Stimulated activated CD8-positive, alpha-beta memory T cell treated with anti-CD3 and anti-CD28 coated beads, Interleukin-12 subunit alpha, Interleukin-12 subunit beta, amount 100 ng/mL, for 1 hour (primary cell): ENCODE measurements at places on chromosomes 2 and 18.

DNA sequence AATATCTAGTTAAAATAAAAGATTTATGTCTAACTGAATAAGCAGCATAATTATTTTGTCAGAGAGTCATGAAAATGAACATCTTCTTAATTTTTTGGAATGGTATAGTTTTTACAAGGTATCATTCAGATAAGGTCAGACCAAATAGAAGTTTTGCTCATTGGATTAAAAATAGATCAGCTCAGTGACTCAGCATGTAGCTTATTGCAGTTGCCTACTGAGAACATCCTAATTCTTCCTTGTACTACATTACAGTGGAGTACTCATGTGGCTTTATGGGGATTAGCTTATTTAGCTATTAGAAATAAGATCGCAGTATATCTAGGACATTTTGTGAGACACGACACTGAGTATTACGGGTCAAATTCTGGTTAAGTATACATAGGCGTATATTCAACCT lies 38.2 kb upstream of the PPM1B start:
- DNase-seq: no peak

DNA sequence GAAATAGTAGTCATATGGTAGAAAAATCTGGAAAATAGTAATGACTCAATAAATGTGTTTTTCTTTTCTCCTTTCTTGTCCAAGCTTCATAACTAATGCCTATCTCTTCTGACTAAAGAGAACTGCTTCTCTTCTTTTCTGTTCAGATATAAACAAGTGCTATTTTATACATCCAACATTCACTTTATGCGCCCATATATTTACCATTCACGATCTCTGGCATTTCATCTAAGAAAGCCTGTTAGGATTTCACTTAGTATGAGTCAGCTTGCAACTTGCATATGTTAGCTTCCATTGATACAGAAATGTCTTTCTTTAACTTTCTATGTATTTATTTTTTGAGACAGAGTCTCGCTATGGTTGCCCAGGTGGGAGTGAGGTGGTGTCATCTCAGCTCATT lies 224.9 kb downstream of the VAPA start:
- DNase-seq: no peak

DNA sequence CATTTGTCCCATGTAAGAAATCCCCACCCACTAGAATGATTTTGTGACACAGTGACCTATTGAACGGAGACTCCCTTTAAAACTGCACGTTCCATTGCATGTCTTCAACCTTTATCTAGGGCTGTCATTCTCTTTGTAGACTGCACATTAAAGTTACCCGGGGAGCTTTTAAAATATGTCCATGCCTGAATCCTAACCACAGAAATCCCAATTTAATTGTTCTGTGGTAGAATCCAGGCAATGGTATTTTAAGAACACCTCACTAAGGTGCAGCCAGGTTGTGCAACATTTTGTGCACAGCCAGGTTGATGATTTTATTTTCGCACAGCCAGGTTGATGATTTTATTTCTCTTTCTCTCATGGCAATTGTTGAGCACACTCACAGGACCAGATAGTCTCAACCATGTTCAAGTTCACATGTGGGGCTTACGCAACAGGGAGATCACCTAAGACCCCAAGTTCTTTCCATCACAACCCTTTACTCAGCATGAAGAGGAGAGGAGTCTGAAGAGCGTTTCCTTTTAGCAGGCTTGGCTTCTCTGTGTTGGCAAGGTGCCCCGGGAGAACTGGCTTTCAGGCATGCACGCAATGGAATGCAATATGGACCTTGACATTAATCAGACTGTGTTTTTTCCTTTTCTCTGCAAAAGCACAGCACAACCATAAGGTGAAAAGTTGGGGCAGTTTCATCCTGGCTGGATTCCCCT lies 467.3 kb upstream of the ETAA1 start:
- no peak for DNase-seq

- no peak for DNase-seq
Observed at GRCh38 chr2:96970910-96971309, 15.5 kb downstream of the FAM178B start.

GRCh38 chr2:147468349-147468748 lies 376.5 kb upstream of the ACVR2A start:
- DNase-seq: no peak

DNA sequence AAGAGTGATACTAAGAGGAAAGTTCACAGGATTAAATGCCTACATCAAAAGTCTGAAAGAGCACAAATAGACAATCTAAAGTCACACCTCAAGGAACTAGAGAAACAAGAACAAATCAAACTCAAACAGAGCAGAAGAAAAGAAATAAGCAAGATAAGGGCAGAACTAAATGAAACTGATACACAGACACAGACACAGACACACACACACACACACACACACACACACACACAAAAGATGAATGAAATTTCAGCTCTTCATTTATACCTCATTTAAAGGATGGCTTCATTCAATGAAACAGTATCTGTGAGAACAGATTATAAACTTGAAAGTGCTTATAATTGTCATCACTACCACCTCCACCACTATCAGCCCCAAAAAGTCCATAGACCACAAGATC lies 428.9 kb downstream of the MBD2 start:
- no peak for DNase-seq

DNA sequence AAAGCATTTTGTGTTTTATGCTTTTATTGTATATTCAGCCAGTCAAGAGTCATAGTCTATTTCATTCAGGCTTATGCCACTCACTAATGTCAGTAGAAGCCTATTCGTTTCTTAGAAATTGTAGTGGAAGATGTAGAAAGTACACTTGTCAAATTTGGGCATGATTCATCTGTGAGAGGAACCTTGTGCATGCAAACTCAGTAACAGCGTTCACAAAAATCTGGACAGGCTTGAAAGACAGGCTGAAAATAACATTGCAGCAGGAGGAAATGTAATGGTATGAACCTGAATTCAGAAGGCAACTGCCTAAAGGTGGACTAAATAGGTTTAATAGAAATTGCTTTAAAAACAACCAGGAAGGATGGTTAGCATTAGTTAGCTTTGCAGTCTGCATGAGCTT lies 213.5 kb downstream of the CMPK2 start:
- DNase-seq: no peak

GRCh38 chr2:6780765-6781274 lies 84.9 kb downstream of the CMPK2 start:
- no peak for DNase-seq

DNA sequence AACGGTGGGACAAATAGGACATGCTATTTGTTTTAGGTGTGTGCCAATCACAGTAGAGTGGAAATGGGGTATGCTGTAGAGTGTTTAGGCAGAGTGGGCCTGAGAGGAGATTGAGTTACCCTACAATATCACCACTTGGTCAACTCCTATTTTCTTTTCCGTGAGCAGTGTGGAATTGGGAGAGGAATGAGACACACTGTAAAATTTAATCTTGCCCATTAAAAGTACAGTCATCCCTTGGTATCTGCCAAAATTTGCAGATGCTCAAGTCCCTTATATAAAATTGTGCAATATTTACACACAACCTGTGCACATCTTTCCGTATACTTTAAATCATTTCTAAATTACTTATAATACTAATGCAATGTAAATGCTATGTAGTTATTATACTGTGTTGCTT lies 12.4 kb downstream of the FBXO48 start:
- DNase-seq: no peak

- DNase-seq: no peak
Observed at GRCh38 chr2:14354231-14354630, 278.3 kb upstream of the LRATD1 start.

- DNase-seq: no peak
Observed at GRCh38 chr2:237942513-237942899, 24.3 kb upstream of the UBE2F start.

DNA sequence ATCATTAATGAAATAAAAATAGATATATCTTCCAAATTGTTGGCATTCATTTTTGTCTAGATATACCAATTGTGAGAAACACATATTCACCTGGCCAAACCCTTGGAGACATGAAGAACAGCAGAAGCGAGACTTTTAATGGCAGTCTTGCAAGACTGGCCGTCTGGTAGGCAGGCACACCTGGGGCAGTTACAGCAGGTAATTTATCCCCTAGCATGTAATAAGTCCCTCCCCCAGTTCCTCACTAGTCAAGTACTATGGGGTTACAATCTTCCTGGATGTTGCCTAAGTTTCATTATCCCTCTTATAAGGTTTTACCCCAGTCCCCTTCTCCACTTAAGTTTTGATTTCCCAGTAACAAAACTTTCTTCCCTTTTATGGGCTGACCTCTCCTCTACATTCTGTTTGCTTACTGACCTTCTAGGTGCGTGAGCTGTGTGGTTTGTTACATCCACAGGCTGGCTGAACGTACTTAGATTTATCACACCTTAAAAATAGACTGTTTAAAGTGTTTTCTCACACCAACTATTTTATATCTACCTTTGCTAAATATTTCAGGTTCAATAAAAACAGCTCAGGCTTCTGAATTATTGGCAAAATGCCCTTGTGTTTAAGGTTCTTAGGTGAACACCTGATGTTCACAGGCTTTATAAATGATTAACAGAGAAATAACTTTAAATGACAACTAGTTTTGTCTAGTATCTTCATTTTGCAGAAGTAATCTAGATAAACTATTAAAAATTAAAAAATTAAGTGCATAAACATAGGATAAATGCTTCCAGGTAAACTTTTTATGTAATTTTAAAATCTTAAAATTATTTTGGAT lies 365.0 kb upstream of the TFPI start:
- DNase-seq: no peak

DNA sequence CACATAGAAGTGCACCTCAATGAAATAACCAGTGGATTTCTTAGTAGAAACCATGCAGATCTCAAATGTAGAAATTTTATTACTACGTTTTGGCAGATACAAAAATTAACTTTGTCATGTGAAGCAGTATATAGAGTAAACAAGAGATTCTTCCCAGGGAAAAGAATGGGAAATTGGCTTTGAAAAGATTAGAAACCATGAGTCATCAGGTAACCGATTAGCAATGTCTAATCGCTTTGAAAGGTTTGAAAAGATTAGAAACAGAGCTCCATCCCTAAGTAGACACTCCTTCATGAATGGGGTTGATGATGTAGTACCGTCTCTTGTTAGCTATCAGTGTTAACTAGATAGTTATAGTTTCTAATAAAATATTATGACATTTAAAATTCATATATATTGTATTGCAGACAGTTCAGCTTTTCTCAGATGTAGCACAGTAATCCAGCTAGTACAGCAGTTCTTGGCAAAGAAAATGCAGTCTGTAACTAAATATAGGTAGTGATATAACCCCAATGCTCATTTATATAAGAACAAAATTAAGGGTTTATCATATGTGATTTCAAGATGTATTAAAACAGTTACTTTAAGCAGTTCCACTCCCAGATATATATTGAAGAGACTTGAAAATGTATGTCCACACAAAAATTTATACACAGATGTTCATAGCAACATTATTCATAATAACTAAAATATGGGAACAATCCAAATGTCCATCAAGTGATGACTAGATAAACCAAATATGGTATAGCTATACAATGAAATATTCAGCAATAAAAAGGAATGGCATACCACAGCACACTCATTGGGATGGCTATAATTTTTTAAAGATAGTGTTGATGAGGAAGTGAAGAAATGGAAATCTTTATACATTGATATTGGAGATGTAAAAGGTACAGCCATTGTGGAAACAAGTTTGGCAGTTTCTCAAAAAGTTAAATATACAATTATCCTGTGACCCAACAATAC lies 113.9 kb downstream of the PTPN4 start:
- DNase-seq: no peak
